Activated CD4-positive, alpha-beta T cell treated with anti-CD3 and anti-CD28 coated beads, Interleukin-2, amount 50 U/mL, for 16 hours (primary cell): ENCODE measurements at places on chromosomes 4 and X.

GRCh38 chr4:154714339-154715040 is 29.3 kb upstream of the LRAT start:
- DNase-seq: no peak

GRCh38 chrX:155009994-155010472 is 12.5 kb downstream of the F8 start:
- no peak for DNase-seq

GRCh38 chr4:119517361-119518229 is 111.0 kb downstream of the PDE5A start:
- DNase-seq: no peak

- DNase-seq: peak; percentile 62
These were observed 600.9 kb upstream of the DIPK2B start for GRCh38 chrX:45801554-45801953.

- DNase-seq: no peak
These were observed 14.1 kb downstream of the NOP14 start for GRCh38 chr4:2948895-2949781.

DNA sequence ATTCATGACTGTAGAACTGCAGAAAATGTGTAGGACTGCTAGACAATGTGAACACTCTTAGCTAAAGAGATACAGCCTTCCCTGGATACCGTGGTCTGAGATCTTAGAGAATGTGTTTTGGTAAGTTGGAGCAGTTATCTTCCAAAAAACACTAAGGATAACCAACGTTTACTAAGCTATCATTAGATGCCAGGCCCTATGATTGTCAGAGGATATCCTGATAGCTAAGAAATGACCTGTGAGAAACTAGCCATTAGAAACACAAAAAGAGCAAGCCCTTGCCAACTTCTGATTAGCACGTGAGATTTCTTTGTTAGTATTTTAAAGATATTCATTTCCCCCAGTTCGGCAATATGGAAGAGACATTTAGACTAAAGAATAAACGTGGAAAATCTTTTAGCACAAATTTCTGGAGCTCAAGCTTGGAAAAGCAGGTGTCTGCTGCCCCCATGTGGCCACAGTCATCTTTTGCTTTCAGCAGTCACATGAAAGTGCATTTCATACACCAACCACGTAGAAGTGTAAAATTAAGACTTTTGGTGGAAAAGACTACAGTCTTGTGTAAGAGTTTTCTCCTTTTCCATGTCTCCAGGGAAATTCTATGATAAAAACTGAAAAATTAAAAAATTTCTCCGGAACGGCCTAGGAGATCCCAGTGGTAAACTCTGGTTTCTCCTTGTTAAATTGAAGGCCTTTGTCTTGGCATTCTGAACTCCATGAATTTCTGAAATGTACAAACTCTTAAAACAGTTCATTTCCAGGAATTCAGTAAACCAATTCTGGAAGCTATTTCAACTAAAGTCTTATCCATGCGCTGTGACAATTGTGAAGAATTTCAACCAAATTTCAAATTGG is 136.4 kb downstream of the ZNF674 start:
- peak; percentile 57 for DNase-seq

DNA sequence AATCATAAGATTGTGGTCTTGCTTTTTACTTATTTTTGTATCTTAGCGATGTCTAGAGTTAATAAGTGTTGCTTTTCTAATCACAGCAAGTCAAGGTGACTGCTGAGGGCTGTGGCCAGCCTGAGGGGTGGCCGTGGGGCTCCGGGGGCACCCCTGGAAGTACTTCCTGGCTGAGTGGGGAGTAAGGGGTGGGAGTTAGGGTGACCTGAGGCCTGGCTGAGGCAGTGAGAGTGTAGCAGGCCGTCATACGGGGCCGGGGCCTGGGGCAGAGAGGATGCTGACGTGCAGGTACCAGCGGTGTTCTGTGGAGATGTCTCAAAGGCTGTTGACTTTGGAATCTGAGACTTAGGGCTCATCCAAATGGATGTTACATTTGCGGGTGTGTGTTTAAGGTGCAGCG is 29.3 kb downstream of the PIGG start:
- no peak for DNase-seq

GRCh38 chr4:184548648-184549341 is 74.4 kb upstream of the IRF2 start:
- no peak for DNase-seq
